ENCODE measurements at places on chromosomes 5 and 9. TPM values are rescaled to one million over a fixed set of nuclear protein-coding genes. Genes with fewer than 3 reads are reported as not detected.

The CLIC3 gene
- 3.3 TPM for total RNA-seq

- no peaks in the 10 kb centered on the region for H3K27me3 ChIP-seq
- no peaks in the 10 kb centered on the region for H3K4me1 ChIP-seq
- no peaks in the 10 kb centered on the region for H3K36me3 ChIP-seq
- no peak for DNase-seq
- H3K27ac ChIP-seq, result no peak overlapping the region
Measured at GRCh38 chr9:130985606-130986162, 23.3 kb upstream of the LAMC3 start.

DNA sequence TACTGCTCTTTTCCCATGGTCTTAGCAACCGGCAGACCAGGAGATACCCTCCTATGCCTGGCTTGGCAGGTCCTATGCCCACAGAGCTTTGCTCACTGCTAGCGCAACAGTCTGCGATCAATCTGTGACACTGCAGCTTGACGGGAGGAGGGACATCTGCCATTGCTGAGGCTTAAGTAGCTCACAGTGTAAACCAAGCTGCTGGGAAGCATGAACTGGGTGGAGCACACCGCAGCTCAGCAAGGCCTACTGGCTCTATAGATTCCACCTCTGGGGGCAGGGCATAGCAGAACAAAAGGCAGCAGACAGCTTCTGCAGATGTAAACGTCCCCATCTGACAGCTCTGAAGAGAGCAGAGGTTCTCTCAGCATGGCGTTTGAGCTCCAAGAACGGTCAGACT, 40.4 kb downstream of the MCTP1 start:
- no peak for DNase-seq
- H3K36me3 ChIP-seq, result no peaks in the 10 kb centered on the region
- H3K27ac ChIP-seq, result no peak overlapping the region
- no peak overlapping the region for H3K4me3 ChIP-seq

DNA sequence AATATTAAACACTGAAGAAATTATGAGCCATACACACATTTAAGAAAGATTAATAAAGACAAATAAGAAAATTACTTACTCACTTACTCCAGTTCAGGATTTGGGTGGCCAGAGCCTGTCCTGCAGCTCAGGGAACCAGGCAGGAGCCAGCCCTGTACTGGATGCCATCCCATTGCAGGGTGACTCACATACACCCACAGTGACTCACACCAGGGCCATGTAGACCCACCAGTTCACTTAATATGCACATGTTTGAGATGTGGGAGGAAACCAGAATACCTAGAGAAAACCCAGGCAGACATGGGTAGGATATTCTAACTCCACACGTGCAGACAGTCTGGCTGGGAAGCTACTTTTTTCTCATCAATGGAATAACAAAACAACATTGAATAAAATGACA, 49.6 kb upstream of the ADRB2 start:
- no peaks in the 10 kb centered on the region for H3K27me3 ChIP-seq
- H3K4me3 ChIP-seq, result no peak overlapping the region
- no peaks in the 10 kb centered on the region for H3K4me1 ChIP-seq
- DNase-seq, result peak; percentile 19
- H3K36me3 ChIP-seq, result no peaks in the 10 kb centered on the region

GRCh38 chr5:149412783-149413476, 33.8 kb upstream of the IL17B start:
- H3K4me3 ChIP-seq, result peak overlapping the region; percentile 60
- no peaks in the 10 kb centered on the region for H3K36me3 ChIP-seq
- no peaks in the 10 kb centered on the region for H3K27me3 ChIP-seq
- peaks cover 40% of the 10 kb centered on the region for H3K4me1 ChIP-seq
- DNase-seq, result no peak
- peak overlapping the region; percentile 95 for H3K27ac ChIP-seq
